Testis (tissue), 5 donors: ENCODE measurements at places on chromosomes 7 and 10. TPM values are rescaled to one million over a fixed set of nuclear protein-coding genes. Genes with fewer than 3 reads are reported as not detected.

The DENND2A gene
- 4.1 TPM for total RNA-seq

The A1CF gene
- not detected for total RNA-seq

The TIAL1 gene
- 71.0 TPM for total RNA-seq

The WIPF3 gene
- 110 TPM for total RNA-seq

The SKIDA1 gene
- 6.6 TPM for total RNA-seq

GRCh38 chr7:85289279-85289678 lies 102.4 kb upstream of the SEMA3D start:
- no peak for DNase-seq

DNA sequence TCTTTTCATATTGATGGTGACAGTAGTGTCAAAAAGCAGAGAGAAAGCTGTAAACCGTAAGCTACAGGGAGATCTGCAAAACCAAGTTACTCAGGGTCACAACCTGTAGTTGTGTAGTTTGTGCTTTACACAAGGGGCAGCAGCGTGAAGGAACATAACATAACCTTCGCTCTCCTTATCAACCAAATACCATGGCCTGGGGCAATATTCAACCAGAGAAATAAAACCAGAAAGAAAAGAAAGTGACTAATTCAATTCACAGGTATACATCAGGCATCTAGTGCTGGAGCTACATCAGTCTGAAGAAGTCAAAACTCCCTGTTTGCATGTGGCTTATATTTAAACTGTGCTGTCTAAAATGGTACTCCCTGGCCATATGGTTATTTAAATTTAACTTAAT lies 224.3 kb downstream of the TWIST1 start:
- no peak for DNase-seq

- no peak for DNase-seq
Measured at GRCh38 chr10:113445736-113446135, 107.1 kb upstream of the HABP2 start.

GRCh38 chr10:20892011-20892585 lies 5.0 kb downstream of the NEBL start:
- DNase-seq: no peak

GRCh38 chr10:130737621-130738020 lies 573.9 kb downstream of the TCERG1L start:
- DNase-seq: peak; percentile 31

- no peak for DNase-seq
Measured at GRCh38 chr7:154364170-154364569, 312.0 kb downstream of the DPP6 start.

DNA sequence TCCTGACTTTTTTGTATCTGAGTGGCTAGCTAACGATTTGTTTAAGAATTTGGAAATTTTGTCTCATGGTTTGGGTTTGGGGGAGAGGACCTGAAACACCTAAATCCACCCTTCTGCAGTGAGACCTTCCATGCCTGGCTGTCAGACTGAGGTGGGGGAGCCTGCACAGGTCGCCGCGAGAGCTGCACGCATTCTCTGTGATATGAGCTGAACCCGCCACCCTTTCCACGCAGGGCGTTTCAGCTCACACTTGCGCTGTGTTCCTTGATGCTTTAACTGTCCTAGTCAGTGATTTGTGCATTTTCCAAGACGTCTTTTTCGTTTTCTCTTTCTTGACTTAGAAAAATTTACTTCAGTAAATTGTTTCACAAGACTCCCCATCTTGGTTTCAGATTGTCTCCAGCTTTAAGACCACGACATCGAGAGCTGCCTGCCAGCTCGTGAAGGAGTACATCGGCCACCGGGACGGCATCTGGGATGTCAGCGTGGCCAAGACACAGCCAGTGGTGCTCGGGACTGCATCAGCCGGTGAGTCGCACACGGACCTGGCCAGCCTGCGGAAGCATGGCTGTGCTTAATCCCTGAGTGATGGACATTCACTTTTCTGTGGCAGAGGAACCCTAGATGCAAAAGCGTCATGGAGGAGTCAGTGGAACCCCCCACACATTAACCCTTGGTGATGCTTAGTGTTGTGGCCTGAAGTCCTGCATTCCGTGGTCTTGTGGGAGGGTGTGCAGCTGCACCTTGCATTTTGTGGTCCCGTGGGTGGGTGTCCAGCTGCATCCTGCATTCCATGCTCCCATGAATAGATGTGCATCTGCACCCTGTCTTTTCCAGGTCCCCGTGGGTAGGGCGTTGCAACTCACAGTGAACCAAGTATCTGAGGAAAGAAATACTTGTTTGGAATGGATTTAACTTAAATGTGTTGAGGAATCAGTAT lies 28.1 kb downstream of the WDR37 start:
- DNase-seq: no peak

DNA sequence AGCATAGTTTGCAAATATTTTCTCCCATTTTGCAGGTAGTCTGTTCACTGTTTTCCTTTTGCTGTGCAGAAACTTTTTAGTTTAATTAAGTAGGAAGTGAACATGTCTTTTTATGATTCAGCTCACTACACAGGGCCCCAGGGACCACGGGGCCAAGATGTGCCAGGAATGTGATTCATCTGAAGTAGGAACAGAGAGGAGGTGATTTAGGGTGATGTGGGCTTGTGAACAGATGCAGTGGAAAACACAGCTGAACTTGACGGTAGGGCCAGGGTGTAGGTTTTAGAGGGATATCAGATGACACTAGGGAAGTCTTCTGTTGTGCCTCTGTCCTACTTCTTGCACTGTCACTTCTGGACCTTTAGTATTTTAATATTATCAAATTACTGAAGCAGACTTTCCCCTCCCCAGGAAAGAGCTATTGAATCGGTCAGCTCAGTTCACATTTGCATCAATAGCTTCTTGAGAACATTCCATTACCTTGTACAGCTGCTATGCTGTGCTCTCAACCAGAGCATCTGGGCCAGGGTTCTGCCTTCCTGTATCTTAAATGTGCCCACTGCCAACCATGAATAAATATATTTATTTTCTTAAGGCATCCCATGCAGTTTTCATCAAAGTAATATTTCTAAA lies 96.9 kb downstream of the OSBPL3 start:
- DNase-seq: no peak

DNA sequence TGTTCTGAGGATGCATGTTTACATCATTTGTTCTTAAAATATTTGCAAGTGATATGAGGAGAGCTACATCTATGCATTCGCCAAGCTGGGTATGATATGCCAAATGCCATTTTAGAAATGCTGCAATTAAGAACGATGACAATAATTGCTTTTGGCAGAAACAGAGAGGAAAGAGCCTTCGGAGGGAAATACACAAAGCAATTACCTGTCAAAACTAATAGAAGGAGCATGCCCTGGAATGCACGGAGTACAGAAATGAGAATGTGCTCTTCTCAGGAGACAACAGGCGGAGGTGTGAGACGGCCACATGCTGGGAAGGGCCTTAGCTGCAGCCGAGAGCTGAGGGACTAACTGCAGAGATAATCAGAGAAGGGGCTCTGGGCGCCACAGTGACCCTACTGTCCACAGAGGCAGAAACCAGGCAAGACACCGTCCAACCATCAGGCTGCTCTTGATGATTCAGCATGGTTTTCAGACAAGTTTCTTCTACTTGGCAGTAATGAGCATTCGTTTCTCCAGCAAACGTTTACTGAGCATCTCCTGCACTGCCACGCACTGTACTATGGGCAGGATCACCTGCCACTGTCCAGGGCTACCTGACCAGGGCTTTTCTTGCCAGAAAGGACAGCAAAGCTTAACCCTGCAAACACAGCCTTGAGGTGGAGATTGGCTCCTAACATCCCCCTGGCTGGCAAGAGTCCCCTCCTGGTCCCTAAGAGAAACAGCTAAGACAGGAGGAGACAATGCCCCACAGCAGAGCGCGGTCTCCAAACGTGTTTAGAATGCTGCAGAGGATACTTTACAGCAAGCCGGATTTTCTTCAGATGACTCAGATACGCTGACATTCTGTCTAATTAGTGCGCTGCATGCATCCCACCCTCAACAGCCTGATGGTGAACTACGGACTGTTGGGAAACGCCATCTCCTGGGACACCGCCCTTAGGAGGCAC lies 18.1 kb downstream of the VIPR2 start:
- no peak for DNase-seq

- DNase-seq: no peak
Measured at GRCh38 chr7:137488038-137488437, 144.5 kb upstream of the PTN start.

DNA sequence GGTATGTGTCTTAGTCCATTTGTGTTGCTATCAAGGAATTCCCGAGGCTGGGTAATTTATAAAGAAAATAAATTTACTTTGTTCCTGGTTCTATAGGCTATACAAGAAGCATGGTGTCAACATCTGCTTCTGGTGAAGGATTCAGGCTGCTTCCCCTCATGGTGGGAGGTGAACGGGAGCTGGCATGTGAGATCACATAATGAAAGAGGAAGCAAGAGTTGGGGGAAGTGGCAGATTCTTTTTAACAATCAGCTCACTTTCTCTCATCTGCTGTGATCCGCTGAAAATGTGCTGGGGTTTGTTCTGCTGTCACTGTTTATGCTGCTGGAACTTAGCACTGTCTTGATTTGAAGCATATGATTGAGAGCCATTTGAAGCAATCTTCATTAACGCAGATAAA lies 730.0 kb upstream of the SORCS1 start:
- DNase-seq: no peak

- no peak for DNase-seq
Measured at GRCh38 chr7:16106300-16106699, 315.0 kb downstream of the CRPPA start.

DNA sequence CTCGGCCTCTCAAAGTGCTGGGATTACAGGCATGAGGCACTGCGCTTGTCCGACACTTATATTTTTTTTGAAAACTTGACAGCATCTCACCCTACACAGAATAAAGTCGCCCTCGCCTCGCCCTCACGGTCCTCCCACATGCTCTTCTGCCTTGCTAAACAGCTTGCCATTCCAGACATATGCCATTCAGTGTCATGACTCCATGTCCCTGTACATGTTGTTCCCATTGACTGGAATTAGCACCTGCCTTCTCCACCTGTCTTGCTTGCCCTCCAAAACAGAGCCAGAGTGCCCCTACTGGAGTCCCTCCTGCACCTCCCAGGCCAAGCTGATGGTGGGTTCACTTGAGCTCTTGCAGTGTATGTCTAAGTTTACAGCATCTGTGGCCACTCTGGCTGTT lies 6.2 kb downstream of the NIPSNAP2 start:
- no peak for DNase-seq
